Stimulated activated CD8-positive, alpha-beta memory T cell treated with anti-CD3 and anti-CD28 coated beads, Interleukin-4, amount 100 ng/mL, for 1 hour (primary cell): ENCODE measurements at places on chromosomes 4 and X.

- no peak for DNase-seq
Observed at GRCh38 chr4:171561419-171561818, 251.8 kb upstream of the GALNTL6 start.

- no peak for DNase-seq
Observed at GRCh38 chr4:48042979-48043461, 26.4 kb downstream of the NIPAL1 start.

- no peak for DNase-seq
Observed at GRCh38 chrX:36978886-36979285, 29.3 kb upstream of the FAM47C start.

DNA sequence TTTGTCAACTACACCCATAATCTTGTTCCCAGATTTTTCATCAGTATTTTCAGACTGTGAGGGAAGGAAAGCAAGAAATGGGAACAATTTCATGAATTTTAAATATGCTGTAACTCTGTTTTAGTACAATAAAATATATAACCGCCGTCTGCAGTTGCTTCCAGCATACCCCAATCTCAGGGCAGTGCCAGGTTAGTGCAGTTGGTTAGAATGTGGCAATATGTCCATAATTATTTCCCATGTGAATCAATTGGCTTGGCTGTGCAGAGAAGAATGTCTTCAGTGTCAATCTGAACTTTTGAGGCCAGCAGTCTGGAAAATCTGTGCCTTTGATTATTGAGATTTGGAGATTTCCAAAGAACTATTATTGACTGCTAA, 5.0 kb upstream of the MMAA start:
- DNase-seq = no peak

GRCh38 chr4:136036744-136037143, 1495.5 kb downstream of the PCDH18 start:
- no peak for DNase-seq

DNA sequence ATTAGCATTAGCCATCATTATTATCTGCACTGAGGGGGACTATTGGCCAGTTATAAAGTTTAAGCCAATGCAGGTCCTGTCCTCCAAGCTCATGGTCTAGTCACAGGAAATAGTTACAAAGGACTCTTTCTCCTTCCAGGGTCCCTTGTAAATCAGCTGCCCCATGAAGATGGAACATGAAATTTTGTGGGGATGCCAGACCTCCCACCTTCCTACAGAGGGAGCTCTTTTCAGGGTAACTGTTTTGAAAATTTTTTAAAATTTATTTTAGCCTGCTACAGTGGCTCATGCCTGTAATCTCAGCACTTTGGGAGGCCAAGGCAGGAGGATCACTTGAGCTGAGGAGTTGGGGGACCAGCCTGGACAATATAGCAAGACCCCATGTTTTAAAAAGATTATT, 124.4 kb upstream of the SLC34A2 start:
- DNase-seq = no peak

DNA sequence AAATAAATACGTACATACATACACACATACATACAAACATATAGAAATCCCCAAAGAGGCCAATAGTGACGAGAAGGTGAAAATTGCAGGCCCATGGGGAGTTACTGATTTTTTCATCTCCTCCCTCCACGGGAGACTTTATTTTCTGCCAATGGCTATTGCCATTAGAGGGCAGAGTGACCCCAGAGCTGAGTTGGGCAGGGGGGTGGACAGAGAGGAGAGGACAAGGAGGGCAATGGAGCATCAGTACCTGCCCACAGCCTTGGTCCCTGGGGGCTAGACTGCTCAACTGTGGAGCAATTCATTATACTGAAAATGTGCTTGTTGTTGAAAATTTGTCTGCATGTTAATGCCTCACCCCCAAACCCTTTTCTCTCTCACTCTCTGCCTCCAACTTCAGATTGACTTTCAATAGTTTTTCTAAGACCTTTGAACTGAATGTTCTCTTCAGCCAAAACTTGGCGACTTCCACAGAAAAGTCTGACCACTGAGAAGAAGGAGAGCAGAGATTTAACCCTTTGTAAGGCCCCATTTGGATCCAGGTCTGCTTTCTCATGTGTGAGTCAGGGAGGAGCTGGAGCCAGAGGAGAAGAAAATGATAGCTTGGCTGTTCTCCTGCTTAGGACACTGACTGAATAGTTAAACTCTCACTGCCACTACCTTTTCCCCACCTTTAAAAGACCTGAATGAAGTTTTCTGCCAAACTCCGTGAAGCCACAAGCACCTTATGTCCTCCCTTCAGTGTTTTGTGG, 180.7 kb downstream of the AR start:
- DNase-seq = no peak
